Muscle of arm (tissue), 14 donors: ENCODE measurements at places on chromosomes 12 and 14.

GRCh38 chr14:41806366-41806975, 199.8 kb downstream of the LRFN5 start:
- no peak for DNase-seq

DNA sequence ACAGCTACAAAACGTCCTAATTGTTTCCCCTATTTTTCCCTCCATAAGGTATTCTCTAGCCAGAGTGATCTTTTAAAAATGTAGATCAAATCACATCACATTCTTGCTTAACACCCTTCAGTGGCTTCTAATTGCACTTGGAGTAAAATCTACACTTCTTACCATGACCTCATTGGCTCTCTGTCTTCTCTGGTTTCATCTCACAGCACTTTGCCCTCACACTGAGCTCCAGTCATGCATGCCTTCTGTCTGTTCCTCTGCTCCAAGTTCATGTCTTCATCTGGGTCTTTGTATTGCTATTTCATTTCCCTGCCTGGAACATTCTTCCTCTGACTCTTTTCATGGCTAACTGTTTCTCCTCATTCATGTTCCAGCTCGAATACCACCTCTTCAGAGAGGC, 220.4 kb upstream of the GARIN6 start:
- no peak for DNase-seq

- DNase-seq = no peak
These were observed 137.4 kb downstream of the BCL11B start for GRCh38 chr14:99134516-99135046.

DNA sequence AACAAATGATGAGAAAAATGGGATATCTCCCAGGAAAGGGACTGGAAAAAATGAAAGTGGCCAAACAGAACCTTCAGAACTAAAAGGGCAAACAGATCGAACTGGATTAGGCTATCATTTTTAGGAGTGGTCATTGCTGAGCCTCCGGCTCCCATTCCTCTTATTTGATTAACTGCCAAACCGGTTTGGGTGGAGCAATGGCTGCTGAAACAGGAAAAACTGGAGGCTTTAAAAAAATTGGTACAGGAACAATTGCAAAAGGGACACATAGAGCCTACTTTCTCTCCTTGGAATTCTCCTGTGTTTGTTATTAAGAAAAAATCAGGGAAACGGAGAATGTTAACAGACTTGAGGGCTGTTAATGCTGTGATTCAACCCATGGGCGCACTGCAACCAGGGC, 49.7 kb downstream of the TNFAIP2 start:
- no peak for DNase-seq

DNA sequence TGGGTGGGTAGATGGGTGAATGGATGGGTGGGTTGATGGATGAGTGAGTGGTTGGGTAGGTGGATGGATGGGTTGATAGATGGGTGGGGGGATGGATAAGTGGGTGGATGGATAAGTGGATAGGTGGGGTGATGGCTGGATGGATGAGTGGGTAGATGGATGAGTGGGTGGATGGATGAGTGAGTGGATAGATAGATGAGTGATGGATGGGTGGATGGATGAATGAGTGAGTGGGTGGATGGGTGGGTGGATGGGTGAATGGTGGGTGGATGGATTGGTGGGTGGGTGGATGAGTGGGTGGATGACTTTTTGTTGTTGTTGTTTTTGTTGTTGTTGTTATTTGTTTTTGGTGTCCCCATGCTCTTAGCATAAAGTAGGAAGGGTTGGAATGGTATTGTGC, 45.5 kb downstream of the TBX5 start:
- no peak for DNase-seq

- DNase-seq = no peak
These were observed 16.9 kb upstream of the AICDA start for GRCh38 chr12:8629486-8630033.

GRCh38 chr14:100313464-100314230, 7.4 kb upstream of the SLC25A29 start:
- no peak for DNase-seq

- DNase-seq = no peak
These were observed 44.9 kb downstream of the ATP2B1 start for GRCh38 chr12:89663577-89664357.

DNA sequence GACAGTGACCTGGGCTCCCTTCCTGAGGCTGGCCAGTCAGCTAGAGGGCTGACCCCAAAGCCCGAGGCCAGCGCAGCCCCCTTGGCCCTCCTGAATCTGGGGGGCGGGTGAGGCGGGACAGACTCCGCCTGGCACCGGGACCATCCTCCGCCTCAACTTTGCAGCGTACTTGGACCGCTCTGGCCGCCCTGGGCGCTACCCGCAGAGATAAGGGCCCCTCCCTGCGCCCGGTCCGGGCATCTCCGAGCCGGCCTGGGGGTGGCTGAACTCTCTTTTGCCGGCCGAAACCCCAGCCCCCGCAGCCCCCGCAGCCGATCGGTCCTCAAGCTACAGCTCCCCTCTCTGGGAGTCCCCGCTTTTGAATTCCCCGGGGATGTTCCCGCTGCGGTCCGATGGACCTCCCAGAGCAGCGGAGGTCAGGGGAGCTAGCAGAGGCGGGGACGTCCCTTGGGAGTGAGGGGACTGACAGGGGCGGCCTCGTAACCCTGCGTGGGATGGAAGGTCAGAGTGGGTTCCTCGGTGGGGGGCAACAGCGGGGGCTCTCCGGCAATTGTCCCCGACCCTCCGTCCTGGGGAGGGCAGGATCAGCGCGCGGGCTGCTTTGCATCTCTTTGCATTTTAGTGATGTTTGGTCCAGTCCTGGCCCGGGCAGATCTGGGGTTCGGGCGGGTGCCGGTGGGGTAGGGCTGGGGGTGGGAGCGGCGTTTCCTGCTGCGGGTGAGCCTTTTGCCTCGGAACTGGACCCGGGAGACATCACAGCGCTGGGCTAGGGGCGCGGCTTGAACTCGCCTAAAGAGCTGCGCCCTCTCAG, at the start of gene CRIP1:
CRIP1 (plus strand) TSS at position 724 of the 811 bp plus-strand sequence. CDS start 374 bp downstream, outside the sequence.
- DNase-seq = no peak

- DNase-seq = no peak
These were observed 198.7 kb downstream of the SYT1 start for GRCh38 chr12:79063258-79063657.

DNA sequence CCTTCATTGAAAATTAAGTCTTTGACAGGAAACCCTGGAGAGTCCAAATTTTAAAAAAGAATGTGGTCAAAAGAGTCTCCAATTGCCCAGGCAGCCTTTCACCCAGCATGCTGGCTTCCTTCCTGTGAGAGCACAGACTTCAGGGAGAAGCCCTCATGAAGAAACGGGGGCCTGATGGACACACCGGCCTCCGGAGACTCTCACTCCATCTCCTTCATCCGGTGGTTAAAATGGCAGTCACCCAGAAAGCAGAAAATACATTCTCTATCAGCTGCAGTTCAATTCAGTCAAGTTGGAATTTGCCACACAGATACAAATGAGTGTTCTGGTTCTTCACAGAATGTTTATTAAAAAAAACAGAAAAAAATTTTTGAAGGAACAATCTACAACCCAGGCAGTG, 56.5 kb downstream of the CPM start:
- DNase-seq = no peak

GRCh38 chr14:49218436-49219092, 367.6 kb downstream of the RPS29 start:
- DNase-seq = no peak

DNA sequence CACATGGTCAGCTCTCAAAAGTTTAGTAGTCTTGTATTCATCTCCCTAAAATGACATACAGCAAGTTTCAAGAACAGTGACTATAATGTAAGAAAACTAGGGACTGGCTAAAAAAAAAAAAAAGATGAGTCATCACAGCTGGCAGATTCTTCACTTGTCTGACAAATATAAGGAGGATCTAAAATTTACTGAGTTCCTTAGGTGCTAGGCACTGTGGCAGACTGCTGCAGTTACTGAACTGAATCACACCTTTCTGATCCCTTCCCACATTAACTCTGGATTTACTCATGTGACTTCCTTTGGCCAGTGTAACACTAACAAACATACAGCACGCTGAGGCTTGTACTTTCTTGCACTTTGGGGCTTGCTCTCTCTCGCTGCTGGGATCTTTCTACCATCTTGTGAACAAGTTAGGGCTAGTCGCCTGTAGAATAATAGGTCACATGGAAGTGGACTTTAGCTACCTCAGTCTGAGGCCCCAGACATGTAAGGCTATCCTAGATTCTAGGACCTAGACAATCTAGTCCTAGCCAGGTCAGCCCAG, 32.1 kb downstream of the BAZ1A start:
- DNase-seq = peak; percentile 12

DNA sequence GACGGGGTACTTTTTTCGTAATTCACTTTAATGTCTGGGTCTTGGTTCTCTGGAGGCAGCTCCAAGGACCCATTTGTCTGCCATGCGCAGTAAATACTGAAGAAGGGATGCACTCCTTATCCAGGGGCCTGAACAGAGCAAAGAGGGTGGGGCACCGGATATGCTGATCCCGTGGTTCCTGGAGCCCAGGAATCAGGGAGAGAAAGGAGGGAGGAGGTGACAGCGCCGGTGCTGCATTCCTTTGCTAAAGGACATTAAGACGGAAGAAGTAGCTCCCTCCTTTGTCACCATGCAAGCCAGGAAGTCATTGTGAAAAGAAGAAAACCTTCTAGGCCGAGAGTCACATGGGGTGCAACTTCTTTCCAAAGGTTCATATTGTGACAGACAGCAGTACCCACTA, 1057.7 kb downstream of the VRK1 start:
- no peak for DNase-seq

DNA sequence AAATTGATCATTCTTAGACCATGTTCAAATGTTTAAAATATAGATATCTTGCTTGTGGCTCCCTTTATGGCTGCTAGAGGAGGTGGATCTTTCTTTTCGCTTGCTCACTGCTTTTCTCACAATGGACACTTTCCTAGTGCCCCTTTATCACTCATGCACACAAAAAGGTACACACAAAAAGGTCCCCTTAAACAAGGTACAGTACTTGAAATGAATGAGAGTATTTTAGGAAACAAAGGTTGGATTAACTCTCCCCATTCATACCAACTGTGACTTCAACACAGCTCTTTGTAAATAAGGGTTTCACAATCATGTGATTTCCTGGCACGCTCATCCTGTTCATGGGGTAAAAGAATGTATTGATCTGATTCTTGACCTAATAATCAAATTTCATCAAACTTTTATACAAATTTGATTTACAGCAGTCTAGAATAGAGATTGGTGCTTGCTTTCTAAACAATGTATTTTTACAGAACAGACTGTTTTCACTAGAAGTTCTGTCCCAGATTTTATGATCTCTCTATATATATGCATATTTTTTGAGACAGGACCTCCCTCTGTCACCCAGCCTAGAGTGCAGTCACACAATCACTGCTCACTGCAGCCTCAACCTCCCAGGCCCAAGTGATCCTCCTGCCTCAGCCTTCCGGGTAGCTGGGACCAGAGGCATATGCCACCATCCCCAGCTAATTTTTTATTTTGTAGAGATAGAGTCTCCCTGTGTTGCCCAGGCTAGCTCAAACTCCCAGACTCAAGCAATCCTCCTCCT, 34.4 kb upstream of the EPS8 start:
- no peak for DNase-seq

GRCh38 chr14:63448841-63449240, 94.3 kb downstream of the PPP2R5E start:
- DNase-seq = no peak

DNA sequence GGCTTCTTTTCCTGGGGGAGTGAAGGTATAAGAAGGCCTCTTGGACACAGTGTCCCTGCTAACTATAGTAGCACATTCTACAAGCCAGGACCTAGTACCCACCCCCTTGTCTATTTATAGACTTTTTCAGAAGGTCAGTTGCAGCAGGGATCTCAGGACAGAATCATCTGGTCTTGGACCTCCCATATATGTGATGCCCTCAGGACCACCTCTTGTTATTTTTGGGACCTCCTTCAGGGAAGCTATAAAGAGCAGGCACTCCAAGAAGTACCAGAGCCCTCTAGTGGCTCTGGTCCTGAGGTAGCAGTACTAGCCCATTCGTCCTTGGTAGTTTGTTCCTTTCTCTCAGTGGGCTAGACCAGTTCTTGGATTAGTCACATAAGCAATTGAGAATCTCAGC, 4.3 kb downstream of the COQ10A start:
- DNase-seq = no peak

GRCh38 chr12:98096436-98096835, 419.0 kb upstream of the TMPO start:
- DNase-seq = no peak

- DNase-seq = no peak
These were observed 328.3 kb downstream of the APAF1 start for GRCh38 chr12:98973395-98973794.

- DNase-seq = no peak
These were observed 33.4 kb downstream of the VCPKMT start for GRCh38 chr14:50082784-50083466.

GRCh38 chr14:49982501-49982951, 89.6 kb downstream of the ARF6 start:
- DNase-seq = no peak

GRCh38 chr14:76941544-76941943, 87.0 kb downstream of the IRF2BPL start:
- no peak for DNase-seq

- no peak for DNase-seq
These were observed 116.9 kb downstream of the DIP2B start for GRCh38 chr12:50621399-50622300.

DNA sequence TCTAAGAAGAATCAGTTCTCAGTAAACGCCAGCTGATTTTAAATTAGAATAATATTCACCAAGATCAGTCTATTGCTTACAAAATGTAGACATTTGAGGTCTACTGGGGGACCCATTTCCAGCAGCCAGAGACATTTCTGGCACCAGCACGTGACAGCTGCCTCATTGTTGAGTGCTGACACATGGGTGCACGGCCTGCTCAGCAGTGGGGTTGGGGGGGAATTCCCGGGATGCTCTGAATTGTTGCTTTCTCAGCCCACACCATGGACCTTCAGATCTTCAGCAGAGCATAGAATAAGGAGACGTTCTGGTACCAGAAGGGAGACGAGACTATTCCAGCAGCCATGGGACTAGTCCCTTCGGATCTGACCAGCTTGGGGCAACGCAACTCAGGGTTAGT, 18.3 kb downstream of the PLEKHG7 start:
- DNase-seq = no peak

DNA sequence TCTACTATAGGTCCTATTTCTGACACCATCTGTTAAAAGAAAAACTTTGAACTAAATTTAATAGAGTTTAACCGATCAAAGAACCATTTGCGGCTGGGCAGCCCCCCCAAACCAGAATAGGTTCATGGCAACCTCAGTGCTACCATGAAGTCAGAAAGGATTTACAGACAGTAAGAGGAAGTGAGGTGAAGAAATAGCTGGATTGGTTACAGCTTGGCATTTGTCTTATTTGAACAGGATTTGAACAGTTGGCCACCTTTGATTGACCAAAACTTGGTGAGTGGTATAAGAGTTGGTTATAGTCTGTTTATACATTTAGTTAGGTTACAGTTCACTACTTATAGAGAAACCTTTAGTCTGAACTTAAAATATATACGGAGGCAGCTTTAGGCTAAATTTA, 88.9 kb downstream of the TXNDC16 start:
- DNase-seq = no peak
